ENCODE measurements at places on chromosomes 4 and X.

DNA sequence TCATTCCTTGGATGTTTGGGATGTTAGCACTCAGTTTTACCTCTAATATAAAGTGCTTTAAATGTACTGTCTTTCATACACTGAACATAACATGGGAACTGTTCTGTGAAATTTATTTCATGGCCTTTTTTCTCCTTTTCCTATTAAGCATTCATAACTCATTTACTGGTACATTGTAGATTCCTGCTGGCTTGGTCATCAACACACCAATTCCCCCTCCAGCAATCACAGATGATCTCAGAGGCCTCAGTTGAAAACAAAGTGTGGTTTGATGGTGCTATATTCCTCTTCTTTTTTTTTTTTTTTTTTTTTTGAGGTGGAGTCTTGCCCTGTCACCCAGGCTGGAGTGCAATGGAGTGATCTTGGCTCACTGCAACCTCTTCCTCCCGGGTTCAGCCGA, 61.9 kb upstream of the FAM47B start:
- DNase-seq = no peak

GRCh38 chrX:1781766-1782165, 166.9 kb downstream of the ASMT start:
- DNase-seq = no peak

DNA sequence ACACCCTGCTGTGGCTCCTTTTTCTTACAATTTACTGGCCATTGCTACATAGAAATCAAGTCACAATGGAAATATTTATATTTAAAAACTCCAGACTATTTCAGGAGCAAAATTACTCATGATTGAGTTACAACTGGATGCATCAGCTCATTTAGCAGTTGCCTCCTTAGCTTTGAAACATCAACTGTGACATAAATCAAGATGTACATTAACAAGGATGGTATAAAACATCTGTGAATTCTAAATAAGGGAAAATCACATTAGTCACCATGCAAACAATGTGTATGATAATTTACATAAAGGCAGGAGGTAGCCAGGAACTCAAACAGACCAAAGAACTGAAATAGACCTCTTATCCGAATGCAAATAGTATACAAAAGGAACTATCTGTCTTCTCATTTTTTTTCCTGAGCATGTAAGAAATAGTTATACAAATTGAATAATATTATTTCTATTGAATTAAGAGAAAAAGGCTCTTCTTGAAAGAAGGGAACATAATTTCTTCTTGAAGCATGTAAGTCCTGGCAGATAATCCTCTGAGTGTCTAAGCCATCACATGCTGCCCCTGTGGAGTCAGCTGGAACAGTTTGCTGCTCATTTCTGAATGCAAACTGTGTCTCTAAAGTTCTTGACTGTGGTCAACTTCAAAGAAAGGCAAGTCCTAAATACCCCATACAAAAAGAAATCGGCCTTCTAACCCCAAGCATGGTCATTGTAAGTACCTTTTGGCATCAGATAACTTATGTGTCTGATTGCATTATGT, 151.2 kb downstream of the NAA11 start:
- no peak for DNase-seq

- DNase-seq = no peak
These were observed 98.6 kb upstream of the PLS3 start for GRCh38 chrX:115462406-115462805.

GRCh38 chr4:23773884-23774636, 115.8 kb downstream of the PPARGC1A start:
- no peak for DNase-seq

DNA sequence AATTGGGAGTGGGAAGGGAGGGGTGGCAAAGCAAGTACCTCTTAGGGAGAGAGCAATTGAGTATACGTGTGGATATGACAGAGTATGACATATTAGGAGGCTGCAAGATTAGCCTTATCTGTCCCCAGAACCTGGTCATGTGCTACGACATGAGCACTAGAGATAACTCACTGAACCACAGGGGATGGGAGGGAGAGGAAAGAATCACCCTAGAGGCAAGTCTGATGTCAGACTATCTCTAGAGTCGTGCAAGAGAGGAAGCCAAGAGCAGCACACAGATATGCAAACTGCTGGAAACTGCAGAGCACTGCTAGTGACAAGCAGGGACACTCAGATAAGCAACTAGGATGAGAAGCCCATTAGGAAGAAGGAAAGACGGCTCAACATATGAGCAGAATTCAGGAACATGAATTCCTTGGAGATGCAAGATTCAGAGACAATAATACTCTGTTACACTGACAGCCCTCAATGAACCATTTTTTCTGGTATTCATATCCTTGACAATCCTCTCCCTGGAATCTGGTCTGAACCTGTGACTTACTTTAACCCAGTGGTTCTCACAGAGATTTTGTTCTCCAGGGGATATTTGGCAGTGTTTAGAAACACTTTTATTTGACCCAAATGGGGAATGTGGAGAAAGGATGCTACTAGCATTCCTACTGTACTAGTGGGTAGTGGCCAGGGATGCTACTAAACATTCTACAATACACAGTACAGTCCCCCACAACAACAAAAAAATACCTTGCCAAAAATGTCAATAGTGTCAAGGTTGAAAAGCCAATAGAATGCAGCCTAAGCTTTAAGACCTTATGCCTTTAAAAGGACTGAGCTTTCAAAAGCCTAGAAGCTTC, 84.0 kb upstream of the BMP2K start:
- no peak for DNase-seq

DNA sequence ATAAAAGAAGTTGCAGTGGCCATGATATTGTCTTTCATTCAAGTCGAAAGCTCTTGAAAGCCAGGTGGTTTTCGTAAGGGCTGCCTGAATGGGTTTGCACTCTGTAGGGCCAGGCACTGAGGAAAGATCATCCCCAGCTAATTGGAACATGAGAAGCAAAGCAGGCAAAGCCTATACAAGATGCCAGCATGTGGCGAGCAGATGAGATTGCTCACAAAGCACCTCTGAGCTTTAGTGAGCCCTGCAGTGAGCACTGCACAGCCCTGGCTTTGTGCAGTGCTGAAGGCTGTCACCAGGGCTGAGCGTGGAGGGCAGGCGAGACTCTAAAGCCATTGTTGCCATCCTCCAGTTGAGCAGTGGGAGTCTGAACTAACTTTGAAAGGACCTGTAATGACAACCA, 53.8 kb downstream of the HADH start:
- no peak for DNase-seq

GRCh38 chr4:75717408-75717807, 7.0 kb upstream of the USO1 start:
- no peak for DNase-seq

GRCh38 chr4:153471698-153472093, 5.5 kb downstream of the TMEM131L start:
- DNase-seq = no peak

- no peak for DNase-seq
These were observed 61.1 kb downstream of the KCNIP4 start for GRCh38 chr4:21887481-21887880.

GRCh38 chr4:82954212-82954611, 53.7 kb downstream of the THAP9 start:
- DNase-seq = no peak

- DNase-seq = no peak
These were observed 131.0 kb downstream of the PDGFRA start for GRCh38 chr4:54359919-54360650.

GRCh38 chrX:119495734-119496726, 27.8 kb downstream of the SLC25A5 start:
- no peak for DNase-seq

GRCh38 chr4:76246025-76246424, 5.5 kb upstream of the FAM47E start:
- DNase-seq = no peak

GRCh38 chrX:48487362-48487798, 11.4 kb downstream of the FTSJ1 start:
- no peak for DNase-seq

GRCh38 chrX:104877504-104877903, 311.5 kb downstream of the IL1RAPL2 start:
- no peak for DNase-seq

DNA sequence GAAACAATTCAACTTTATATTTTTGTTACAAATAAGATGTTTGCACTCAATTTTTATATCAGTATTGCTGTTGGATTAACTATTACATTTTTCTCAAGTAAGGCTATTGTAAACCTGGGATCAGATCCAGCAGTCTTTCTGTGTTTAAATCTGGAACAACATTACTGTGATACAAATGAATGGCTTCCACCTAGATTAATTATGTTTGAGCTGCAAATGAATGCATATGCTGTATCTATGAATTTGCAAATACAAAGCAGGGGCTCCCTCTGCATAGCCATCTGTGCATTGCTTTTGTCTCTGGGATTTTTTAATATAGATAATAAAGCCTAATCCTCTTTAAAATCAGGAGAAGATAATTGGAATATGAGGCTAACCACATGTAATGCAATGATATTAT, 69.8 kb upstream of the NEIL3 start:
- no peak for DNase-seq

DNA sequence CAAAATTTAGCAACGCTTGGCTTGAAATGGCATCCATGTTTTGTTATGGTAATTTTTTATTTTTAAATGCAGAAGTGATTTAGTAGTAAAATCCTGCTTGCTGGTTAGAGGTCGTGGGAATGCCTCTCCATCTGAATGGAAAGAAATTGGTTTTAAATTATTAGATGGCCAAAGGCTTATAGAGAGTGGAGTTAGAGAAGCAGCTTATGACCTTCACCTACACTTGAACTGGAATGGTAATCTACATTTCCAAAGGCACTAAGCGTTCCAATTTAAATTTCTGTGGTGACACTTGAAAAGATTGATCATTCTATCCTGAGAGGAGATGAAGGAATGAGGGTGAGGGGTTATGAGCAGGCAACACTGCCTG, 280.7 kb downstream of the RAPGEF2 start:
- DNase-seq = no peak

- DNase-seq = no peak
These were observed 15.8 kb upstream of the TXK start for GRCh38 chr4:48149827-48150370.

DNA sequence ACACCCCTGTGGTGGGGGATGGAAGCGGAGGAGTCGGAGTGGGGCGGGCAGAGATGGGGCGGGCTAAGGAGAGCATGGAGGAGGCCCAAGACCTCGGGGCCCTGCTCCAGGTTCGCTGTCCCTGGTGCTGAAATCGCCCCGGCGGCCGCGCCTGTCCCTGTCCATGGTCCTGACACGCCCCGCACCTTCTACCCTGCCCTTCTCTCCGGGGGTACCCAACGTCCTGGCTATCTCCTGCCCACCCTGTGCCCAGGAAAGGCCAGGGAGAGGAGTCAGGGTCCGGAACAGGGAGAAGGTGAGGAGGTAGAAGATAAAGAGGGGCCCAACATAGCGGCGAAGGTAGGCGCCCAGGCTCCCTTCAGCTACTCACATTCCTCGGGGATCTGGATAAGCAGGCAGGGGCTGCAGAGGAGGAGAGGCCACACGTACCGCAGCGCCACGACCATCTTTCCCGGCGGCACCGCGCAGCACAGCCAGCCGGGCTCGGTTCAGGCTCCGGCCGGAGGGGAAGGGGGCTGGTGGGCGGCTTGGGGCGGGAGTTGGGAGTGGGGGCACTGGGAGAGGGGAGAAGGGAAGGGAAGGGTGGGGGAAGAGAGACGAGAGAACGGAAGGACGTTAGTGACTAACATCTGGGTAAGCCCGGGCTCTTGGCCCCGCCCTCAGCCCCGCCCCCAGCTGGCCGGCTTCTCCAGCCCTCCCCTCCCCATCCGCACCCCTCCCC, 10.4 kb downstream of the L1CAM start:
- no peak for DNase-seq

DNA sequence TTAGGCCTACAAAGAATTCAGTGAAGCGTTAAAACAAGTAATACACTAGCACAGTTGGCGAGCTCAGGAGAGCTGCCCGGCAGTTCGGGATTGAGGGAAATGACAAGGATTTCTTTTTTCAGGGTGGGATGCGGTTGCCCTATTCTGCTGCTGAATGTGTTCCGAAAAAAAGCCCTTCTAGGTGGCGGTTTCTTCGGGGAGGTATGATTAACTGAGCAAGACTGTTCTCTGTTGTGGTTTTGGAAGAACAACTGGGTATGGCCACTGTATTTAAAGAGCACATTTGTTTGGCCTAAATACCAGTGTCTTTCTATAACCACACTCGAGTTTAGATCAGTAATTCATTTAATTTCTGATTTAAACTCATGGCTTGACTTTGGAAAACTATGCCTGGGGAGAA, 459.7 kb upstream of the FAT1 start:
- DNase-seq = no peak

DNA sequence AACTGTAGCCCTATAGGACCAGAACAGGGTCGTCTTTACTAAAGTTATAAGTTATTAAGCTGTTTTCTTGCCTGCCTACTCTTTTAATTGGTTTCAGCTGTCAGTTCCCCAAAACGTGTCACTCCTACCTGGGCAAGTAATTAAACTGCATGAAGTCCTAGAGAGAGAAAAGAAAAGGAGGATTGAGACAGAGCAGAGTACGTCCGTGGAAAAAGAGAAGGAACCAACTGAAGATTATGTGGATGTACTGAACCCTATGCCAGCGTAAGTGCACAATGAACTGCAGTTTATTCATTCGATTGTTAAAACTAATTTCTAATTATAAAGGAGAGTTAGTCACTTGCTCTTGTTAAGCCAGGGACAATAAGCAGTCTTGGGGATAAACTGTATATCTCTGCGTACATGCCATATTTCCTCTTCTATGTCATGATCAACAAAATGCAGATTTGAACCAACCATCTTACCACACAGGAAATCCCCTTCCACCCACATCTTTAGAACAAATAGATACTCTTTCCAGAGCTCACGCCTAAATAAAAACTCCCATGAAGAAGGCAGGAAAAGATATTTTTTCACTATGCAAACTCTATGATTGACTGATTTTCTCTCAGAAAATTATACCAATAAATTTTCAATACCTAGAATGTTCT, 22.8 kb downstream of the STAP1 start:
- DNase-seq = no peak

- DNase-seq = no peak
These were observed 51.0 kb downstream of the NSG1 start for GRCh38 chr4:4437798-4438470.

DNA sequence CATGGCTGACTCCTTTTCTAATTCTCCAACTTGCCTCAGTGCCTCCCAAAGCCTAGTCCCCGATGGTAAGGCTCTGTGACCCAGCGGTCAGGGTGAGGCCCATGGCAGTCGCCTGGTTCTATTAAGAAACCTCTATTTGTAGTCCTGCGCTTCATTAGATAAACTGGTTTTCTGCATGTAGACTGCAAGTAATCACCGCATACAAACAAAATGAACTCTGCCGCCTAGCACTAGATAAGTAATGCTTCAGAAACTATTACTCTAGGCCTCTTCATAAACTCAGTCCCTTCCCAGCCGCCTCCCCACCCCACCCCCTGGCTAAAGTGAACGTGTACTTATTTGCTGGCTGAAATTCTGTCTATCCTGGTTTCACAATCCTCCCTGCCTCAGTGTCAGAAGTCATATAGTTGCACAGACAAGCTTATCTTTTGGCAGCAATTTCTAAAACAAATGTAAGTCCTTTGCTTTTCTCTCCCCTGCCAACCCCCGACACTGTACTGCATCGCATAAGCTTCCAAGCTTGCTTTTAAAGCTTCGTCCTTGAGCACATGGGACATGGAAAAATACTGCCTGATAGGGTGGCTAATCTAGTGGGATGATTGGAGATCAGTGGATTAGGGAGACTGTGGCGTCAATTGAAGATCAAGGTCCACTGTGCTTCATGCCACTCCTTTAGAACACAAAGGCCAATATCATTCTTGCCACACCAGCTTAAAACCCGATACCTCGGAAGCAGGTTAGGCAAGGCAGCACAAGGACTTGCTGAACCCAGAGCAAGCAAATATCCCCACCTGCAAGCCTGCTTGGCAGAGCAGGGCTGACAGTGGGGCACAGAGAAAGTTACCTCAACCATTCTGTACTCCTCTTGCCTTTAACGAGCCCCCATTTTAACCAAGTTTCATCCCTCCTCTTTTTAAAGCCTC, 125.8 kb downstream of the IRF2 start:
- DNase-seq = no peak

GRCh38 chrX:12867685-12868084, 813 bp downstream of the TLR7 start:
- no peak for DNase-seq

Measured in NCI-H446 (cell line).